ENCODE measurements at places on chromosomes 11 and 22.
A peak's percentile ranks its signal among the peaks of the same experiment; 100 is the strongest.

- DNase-seq: no peak
Observed at GRCh38 chr11:19661827-19662226, 50.8 kb upstream of the NAV2 start.

DNA sequence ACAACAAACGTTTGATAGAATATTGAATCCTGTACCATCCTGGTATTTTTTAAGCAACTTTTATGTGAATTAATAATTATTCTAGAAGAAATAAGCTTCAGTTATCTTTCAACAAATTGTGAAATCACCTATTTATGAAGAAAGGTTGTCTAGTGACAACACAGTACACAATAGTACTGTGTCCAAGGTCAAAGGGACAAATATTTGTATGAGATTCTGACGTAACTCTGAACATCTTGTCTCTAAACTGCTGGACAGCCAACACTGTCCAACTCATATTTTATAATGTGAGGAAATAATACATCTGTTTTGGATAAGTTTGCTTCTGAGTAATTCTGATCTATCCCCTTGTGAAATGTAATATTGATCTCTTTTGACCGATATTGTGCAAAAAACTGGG is 18.9 kb downstream of the CASP5 start:
- no peak for DNase-seq

- DNase-seq: peak; percentile 64
Observed at GRCh38 chr11:35237860-35238715, 99.1 kb downstream of the CD44 start.

DNA sequence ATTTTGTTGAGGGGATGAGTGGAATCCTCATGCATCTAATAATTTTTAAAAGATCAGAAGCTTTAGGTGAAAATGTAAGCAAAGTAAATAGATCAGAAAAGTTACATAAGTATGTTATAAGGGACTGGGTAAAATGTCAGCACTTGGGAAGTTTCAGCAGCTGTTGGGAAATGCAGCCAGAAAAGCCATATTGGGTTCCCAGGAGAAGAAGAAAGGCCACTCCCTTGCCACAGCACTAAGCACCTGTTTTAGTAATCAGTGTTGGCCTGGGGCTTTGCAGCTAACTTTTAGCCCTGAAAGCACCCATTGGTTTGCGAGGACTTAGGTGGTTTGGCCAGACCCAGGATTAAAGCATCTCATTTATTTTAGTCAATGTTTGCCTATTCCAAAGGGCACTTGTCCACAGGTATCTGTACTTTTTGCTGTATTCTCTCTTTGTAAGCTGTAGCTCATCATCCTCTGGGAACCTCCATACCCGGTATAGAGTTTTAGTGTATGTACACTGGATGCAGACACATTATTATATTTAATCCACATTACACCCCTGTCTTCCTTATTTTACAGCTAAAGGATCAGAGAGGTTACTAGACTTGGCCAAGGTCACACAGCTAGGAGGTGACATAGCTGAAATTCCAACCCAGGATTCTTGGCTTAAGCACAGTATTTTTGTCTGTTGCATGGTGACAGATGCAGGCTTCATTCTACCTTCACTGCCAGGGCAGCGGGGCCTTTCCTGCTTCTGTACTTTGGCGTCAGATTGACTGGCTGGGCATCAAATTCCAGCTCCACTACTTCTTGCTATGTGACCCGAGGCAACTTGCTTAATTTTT is 127.7 kb upstream of the SESN3 start:
- DNase-seq: no peak

GRCh38 chr22:44449061-44449682 is 48.9 kb downstream of the RTL6 start:
- peak; percentile 13 for DNase-seq

GRCh38 chr11:76385903-76386302 is 4.8 kb downstream of the GVQW3 start:
- no peak for DNase-seq

- no peak for DNase-seq
Observed at GRCh38 chr22:24140357-24140756, 40.9 kb upstream of the SUSD2 start.

DNA sequence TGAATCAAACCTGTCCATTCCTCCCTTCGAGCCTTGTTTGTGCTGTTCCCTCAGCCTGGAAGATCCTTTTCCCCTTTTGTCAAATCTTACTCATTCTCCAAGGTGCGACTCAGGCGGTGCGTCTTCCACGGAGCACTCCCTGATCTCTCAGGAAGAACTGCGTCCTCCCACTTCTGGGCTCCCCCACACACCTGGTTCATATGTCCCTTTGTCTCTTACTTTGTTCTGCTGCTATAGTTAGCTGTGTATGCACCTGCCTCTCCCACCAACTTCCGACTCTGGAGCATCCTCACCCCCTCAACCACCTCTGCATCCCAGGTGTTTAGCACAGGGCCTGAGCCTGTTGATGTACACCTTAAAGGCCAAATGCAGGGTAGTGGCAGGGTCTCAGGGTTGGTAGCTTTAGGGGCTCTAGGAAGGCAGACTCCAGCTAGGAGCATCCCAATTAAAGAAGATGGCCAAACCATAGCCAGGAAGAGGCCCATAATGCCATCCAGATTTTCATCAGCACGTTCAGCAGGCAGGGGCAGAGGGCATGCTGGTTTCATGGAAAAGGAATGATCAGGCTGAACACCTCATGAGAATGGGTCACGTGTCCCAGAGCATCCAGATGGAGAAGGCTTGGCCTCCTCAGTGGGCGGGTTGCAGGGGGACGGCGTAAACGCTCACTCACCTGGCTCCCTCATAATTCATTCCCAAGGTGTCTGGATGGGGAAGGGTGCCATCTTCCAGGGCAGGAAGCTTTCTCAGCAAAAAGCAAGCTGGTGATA is 20.1 kb downstream of the PTPN5 start:
- DNase-seq: peak; percentile 30

DNA sequence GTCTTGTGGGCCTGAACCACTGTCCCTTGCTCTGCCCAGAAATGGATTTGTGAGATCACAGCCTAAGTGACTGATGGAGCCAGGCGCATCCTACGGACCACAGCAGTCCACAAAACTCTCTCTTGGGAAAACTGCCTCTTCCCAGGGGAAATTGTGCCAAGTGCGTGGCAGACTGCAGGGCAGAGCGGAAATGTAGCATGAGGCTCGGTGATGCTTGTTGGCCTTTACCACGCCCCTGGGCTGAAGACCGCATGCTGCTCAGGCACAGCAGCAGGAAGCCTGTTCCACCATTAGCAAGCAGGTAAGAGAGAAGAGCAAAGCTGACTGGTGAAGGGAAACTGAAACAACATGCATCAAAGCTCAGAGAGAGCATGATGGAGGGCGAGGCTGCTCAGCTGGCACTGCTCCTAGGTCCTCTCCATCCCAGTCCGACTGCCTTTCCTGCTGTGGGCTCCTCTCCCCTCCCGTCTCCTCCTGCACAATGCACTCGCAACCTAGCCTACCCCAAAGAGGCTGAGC is 26.5 kb upstream of the SCARF2 start:
- no peak for DNase-seq

DNA sequence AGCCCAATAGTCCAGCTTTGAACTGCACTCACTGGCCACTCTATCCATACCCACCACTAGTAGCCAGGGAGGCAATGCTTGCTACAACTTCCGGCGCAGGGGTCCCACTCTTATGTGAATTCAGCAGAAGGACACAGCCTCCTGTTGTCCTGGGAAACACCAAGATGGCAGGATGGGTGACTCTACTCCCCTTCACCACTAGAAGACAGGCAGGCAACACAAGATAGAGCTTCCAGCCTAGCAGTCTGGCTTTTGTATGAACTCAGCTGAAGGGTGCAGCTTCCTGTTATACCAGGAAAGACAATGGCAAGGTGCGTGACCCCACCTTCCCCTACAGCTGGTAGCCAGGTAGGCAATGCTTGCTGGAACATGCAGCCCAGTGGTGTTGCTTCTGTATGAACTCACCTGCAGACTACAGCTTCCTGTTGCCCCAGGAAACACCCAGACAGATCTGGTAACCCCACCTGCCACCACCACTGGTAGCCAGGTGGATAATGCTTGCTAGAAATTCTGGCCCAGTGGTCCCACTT is 205.2 kb upstream of the KIRREL3 start:
- DNase-seq: no peak

DNA sequence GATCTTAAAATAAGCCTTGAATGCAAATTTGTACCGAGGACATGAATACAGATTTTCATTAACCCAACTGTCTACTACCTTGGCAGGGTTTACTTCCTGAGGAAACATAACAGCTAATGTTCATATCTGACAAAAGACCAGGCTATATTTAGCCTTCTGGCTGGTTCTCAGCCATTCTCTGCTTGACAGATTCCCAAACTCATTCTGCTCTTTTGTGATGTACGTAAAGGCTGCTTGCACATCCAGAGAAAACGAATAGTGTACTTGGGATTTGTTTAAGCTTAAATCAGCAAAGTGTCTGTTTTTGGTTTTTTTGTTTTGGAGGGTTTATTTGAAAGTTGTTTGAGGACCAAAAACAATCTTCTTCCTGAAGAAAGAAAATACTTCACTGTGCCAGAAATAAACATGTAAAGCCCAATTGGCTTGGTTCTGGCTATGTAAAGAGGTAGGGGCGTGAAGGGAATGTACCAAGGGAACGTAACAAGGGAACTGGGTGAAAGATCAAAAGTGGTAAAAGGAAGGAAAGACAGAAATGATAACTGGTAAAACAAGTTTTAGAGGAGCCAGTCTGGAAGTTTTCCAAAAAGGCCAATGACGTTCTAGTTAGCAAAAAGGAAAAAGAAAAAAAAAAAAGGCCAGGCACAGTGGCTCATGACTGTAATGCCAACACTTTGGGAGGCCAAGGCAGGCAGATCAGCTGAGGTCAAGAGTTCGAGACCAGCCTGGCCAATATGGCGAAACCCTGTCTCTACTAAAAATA is 21.4 kb upstream of the CRTAM start:
- DNase-seq: no peak

DNA sequence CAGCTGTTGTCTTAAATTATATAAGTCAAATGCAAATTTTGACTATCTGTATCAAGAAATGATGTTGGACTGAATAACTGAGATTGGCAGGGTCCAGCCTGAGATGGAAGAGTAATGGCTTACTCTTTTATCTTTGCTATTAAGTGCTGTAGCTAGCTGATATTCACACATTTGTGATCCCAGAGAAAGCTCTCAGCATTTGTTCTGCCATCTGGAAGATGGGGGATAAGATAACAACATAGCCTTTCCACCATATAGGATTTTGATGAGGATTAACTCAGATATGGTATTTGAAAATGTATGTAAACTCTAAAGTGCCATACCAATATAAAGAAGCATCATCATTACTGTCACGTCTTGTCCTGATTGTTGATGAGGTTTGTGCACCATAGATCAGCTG is 1063.2 kb upstream of the TENM4 start:
- DNase-seq: no peak

DNA sequence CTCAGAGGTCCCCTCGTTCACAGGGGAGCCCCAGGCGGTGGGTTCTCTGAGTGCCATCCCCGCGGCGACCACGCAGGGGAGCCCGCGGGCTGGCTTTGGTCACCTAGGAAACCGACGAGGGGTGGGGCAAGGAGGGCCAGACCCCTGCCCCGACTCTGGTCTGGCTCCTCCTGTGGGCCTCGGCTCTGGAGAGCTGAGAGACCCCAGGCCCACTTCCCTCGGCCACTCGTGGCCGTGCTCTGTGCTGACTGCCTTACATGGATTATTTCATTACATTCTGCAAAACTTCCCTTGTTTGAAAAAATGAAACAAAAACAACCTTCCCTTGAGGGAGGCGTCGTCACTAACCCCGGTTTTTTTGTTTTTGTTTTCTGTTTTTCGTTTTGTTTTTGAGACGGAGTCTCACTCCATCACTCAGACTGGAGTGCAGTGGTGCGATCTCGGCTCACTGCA is 15.1 kb upstream of the CYTH4 start:
- DNase-seq: no peak

DNA sequence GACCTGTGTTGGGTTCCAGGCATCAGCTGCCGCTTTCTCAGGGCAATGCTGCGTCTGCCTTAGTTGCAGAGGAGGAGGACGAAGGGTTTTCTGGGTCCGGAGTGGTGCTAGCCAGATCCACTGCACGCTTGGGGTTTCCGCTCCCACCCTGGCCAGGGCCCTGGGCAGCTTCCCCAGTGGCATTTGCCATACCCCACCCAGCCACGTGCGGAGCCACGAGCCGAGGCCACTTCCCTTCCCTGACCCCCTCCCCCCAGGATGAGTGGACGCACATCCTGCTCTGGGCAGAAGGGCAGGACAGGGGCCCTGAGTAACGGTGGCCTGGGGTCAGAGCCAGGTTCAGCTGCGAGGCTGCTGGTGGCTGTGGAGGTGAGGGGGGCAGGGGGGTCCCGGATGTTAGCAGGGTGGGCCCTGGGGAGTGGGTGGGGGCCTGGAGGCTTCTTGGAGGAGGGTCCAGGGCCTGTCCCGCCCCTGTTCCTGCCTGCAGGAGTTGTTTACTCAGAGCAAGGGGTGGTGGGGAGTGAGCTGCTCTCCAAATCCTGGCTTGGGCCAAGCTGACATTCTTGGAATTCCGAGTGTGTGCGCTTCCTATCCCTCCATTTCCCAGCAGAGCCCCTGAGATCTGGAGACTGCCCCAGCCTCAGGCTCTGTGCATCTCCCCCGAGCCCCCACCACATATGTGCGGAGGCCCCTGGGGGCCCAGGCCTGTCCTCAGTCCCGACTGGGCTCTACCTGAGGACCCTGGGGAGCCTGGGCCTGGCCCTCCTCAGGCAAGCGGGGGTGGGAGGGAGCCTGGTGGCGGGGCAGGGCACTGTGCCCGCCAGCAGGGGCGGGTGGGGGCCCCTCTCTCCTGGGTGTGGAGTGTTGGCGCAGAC is 1.4 kb downstream of the TSPAN4 start:
- DNase-seq: peak; percentile 87

- no peak for DNase-seq
Observed at GRCh38 chr11:134510233-134511040, 98.4 kb upstream of the B3GAT1 start.

DNA sequence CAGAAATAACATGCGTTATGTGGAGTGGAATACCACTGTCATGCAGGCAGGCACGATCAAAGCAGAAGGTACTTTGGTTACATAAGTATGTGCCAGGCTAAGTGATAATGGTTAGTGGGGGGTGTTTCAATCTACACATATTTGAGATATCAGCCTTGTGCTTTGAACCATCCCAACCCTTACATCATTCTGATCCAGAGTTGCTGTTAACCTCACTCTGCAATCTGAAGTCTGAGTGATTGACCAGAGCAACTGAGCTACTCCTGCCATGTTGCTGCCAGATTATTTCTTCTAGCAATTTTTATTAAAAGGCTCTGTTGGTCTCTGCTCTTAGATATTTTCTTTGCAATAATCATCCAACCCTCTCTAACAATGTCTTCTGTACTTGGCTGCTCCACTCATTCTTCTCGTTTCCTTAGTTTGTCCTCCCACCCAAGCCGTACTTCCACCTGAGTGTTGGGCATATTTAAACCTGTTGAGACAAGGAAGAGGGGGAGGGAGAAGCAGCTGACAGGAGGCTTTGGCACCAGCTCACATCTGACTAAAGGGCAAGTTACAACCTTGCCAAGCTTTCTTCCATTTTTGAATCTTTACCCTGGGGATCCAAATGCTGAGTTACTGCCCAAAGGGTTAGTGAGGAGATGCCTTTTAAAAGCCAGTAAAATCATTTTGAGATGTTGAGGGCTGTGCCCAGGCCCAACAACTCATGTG is 114.1 kb upstream of the SESN3 start:
- DNase-seq: no peak

GRCh38 chr22:27842201-27842600 is 40.6 kb upstream of the MN1 start:
- DNase-seq: no peak
